Stimulated activated CD8-positive, alpha-beta memory T cell treated with anti-CD3 and anti-CD28 coated beads, Interleukin-2, amount 100 ng/mL, for 48 hours (primary cell): ENCODE measurements at places on chromosomes 3 and 15.

DNA sequence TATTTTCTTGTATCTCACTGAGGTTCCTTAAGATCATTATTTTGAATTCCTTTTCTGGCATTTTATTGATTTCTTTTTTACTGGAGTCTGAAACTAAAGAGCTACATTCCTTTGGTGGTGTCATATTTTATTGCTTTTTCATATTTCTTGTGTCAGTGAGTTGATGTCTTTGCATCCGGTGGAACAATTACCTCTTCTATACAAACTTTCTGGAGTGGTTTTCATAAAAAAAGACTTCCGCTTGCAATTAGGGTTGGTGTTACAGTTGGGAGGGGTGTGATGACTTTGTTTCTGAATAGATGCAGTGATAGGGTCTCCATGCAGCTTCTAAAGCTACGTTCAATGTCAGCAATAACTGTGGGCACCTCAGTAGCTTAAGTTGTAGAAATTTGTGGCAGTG is 181.7 kb downstream of the LPP start:
- DNase-seq, result no peak

DNA sequence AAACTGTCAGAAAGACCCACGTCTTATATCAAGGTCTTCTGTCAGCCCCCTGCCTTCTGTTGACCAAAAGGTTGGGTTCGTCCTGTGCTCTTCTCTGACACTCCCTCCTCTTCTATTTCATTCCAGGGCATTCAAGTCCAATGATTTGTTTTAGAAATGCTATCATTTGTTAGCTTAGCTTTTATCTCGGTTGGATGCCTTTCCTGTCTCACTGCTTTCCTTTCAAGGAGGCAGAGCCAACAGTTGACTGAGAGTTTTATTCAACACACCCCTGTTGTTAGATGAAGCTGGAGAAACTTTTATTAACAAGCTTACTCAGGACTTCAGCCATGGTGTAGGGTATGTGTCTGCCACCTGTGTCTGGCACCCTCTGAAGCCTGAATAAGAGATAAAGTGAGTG is 112.0 kb upstream of the SLC7A14 start:
- no peak for DNase-seq

DNA sequence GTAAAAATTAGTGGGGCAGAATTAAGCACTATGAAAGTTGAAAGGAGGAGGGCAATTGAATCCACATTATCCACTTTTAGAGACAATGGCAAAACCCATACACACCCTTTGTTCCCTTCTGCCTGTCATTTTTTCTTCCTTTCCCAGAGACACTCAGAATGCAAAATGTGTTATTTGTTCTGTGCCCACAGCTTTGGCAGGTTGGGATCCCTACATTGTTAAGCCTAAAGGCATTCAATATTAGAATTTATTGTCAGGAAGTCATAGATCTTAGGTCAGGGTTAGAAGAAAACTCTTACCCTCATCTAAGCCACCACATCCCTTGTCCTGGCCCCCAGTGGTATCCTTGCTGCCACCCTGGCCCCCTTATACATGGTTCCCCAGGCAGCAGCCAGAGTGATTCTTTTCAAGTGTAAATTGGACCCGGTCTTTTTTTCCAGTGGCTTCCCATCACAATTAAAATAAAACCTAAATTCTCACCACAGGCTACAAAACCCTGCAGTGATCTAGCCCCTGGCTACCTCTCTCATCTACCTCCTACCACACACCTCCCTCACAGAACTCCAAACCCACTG is 470.1 kb upstream of the ATP11B start:
- no peak for DNase-seq

- DNase-seq, result no peak
Measured at GRCh38 chr3:17030438-17030837, 145.7 kb downstream of the PLCL2 start.

GRCh38 chr3:124034016-124034843 is 42.3 kb upstream of the ROPN1 start:
- DNase-seq, result no peak

DNA sequence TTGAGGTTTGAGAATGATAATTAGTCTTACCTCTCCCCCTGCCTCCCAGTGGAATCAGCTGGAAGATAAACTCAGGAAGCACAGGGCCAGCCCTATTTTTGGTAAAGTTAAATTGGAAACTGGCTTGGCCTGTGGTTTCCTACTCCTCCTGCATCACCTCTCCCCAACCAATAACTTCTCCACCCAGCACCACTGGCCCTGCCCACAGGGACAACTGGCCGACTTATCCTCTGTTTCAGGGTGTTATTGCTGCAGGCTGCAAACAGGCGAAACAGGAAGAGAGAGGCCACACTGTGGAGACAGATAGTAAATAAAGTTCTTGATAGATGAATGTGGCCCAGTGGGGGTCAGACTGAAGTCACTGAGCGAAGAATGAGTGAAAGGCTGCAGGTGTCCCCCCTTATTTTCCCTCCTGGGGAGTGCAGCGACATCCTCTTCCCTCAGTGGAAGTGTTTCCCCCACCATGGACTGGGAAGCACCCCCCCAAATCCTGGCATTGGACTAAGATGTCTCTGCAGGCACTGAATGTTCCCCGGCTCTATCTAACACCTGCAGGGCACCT is 47.1 kb downstream of the PDIA5 start:
- DNase-seq, result no peak

- DNase-seq, result no peak
Measured at GRCh38 chr3:61742006-61742405, 180.6 kb downstream of the PTPRG start.

DNA sequence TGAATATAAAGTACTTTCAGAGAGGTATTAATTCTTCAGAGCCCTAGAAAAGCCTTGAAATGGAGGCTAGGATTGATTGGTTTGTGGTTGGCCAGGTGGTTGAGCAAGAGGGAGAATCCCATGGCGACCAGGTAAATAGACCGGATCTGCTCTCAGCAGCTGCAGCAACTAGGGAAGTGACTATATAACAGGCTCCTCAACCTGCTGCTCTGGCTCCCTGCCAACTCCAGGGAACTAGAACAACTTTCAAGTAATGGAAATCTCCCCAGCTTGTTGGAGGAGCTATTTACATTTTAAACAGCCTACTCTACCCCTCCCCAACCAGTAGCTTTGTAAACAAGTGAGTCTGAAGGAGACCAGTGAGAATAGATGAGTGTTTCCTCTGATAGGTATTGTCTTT is 121.8 kb upstream of the CADM2 start:
- DNase-seq, result no peak

DNA sequence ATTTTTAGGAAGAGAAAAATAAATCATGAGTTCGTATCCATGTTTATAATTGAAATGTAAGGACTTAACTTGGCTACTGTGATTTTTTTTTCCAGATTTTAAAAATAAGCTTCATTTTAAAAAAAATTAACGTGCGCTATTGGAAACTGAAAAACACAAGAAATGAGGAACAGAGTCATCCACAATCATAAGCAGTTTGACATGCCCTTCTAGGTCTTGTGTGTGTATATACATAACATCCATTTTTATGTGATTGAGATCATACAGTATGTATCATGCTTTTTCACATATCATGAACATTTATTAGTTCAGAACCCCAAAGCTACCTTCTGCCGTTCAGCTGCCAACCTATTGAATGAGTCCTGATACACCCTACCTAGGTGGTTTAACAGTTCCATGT is 22.7 kb downstream of the IREB2 start:
- no peak for DNase-seq

- no peak for DNase-seq
Measured at GRCh38 chr3:133992951-133993620, 36.6 kb downstream of the SLCO2A1 start.

DNA sequence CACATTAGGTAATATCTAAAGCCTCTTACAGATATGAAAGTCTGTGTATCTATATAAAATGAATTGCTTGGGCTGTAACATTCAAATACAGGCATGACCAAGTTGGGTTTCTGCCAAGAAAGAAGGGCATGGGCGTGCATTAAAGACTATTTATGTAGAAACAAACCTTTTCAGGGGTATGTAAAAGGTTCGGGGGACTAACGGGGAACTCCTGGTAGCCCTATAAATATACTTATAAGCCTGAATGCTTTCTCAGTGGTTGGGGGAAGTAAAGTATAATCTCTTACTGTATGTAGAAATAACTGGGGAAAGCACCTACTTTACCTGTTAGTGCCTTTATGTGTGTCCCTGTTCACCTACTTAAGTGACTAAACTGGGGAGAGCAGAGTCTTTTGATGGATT is 154.5 kb upstream of the TBL1XR1 start:
- DNase-seq, result no peak

DNA sequence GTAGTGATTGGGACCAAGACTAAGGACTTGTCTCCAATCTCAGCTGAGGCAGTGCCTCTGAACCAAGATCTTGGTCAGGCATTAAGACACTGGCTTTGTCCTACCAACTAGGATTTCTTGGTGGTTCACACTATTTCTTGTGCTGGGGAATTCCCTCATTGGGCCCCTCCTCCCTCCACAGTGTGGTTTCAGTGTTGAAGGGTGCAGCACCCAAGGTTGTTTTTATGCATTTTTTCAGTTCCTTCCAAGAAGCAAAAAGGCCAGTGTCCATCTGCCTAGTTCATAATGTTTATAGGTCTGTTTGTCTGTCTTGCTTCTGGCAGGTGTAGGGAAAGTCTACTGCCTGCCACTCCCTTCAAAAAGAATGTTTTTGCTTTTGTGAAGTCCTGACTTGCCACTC is 10.6 kb upstream of the ITPKA start:
- DNase-seq, result no peak

DNA sequence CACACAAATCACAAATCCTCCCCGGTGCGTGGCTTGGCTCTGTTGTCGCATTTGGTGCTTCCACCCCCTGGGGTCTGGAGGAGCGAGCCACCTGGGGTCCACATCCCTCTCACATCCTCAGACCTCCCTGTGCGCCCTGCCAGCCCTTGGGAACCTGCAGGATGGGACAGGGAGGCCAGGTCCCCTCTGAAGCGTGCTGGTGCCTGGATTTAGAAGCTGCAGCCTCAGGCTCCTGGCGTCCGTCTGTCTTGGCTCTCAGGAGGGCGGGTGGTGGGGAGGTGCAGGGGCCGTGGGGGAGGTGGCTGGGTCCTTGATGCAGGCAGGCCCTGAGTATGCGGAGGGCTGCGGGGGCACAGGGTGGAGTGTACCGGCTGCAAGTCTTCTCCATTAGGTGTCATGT is 38.4 kb downstream of the RGMA start:
- DNase-seq, result no peak

DNA sequence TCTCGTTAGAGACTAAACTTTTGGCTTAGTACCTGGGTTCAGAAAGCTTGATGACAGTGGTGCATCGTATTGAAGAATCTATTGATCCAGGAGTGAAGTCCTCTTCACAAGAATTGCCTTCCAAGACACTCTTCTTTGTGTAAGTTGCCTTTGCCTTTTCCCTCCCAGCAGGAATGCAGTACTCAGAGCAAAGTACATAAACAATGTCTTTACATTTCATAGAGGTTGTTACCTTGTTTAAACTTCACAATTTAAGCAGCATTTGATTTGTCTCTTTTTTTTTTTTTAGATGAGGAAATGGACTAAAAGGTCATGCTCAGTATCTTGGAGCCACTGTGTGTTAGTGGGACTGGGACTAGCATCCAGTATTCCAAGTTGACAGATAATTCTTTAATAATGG is 9.9 kb downstream of the RAB7A start:
- no peak for DNase-seq

GRCh38 chr3:40137591-40138295 is 171.8 kb upstream of the EIF1B start:
- no peak for DNase-seq

- no peak for DNase-seq
Measured at GRCh38 chr3:49017229-49017970, 980 bp downstream of the DALRD3 start.

GRCh38 chr3:2262204-2262603 is 163.5 kb downstream of the CNTN4 start:
- DNase-seq, result no peak

DNA sequence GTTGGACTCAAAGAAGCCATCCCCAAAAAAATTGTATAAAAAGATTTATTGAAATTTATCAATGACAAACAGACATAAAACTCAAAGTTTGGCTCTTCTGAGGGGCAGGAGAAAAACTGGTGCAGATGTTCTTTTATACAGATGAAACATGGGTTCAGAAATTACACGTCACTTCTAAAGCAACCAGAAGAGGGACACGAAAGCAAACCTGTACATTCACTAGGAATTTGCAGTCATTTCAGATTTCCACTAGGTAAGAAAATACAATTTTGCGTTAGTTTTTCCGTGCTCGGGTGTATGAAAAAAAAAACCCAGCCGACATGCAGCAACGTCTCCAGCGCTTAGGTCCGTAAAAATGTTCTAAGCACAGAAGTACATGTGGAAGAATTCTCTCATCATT is 41.8 kb downstream of the ANP32A start:
- no peak for DNase-seq

- DNase-seq, result no peak
Measured at GRCh38 chr3:11552289-11553264, 91.1 kb downstream of the VGLL4 start.

DNA sequence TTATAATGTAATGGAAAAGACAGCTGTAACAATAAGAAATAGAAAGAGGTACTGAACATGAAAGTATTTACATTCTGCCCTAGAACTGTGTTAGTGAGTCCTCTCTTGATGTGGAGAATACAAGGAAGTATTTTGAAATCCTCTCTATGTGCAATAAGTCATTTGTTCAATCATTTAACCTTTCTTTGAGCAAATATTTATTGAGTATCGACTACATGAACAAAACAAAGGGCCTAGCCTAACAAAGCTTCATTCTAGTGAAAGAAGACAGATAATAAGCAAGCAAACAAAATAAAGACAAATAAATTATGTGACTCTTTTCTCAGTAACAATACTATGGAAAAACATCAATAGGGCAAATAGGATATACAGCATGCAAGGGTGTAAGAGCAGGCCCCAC is 354.9 kb upstream of the ATP11B start:
- no peak for DNase-seq

GRCh38 chr3:16770792-16771191 is 114.0 kb upstream of the PLCL2 start:
- DNase-seq, result no peak
